ENCODE measurements at places on chromosomes 1 and 21.

- DNase-seq: no peak
Measured at GRCh38 chr1:206842854-206843253, 22.6 kb upstream of the IL20 start.

DNA sequence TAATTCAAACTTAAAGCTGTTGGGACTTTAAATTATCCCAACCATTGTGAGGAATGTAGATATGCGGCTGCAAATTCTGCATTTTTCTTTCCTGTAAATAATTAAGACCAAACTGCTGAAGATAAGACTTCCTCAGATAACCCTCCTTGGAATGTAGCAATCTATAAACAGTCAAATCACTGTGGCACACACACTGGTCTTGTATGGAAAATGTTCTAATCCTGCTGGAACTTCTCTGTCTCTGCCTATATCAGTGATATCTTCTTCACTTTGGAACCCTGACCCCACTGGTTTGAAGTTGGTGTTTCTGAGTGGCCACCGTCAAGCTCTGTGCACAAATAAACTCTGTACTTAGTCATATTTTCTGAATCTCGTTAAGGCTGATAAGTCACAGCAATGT is 32.9 kb downstream of the HSF2BP start:
- no peak for DNase-seq

DNA sequence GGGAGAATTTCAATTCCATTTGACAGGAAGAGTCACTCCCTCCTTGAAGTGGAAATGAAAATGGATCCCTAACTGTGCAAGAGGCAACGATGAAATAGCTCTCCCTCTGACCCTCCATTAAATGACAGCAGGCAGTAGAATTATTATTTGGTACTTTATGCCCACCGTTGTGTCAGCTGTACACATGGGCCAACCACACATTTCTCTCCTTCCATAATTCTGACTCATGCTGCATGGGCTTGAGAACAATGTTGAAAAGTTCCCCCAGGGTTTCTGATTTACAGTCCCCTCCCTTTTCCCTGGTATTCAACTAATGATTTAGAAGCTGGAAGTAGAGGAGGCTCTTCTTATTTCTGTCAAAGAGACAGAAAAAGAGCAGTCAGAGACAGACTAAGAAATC is 103.5 kb downstream of the RGS7 start:
- no peak for DNase-seq

DNA sequence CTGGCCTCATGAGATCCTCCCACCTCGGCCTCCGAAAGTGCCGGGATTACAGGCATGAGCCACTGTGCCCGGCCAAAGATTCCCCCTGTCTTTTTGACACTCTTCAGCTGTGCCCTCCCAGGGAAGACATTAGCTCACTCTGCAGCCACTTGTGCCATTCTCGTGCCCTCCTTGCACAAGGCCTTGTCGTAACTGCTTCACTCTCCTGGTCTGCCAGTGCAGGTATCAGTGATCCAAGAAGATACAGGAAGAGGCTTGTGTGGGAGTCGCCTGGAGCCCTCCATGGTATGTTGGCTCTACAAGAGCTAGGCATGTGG is 22.0 kb upstream of the WDR26 start:
- no peak for DNase-seq

DNA sequence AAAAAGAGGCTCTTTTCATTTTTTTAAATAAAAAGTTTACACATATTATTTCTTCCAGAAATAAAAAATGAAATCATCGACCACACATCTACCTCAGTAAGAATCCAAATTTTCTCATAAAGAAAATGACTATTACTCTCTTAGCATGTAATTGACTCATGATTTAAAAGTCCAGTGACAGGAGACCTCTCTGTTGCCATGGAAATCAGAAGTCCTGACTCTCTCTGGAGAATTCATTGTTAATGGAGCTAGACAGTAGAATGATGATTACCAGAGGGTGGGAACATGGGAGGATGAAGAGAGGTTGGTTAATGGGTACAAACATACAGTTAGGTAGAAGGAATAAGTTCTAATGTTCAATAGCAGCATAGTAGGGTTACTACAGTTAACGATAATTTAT is 5.0 kb upstream of the CLCA4 start:
- no peak for DNase-seq

DNA sequence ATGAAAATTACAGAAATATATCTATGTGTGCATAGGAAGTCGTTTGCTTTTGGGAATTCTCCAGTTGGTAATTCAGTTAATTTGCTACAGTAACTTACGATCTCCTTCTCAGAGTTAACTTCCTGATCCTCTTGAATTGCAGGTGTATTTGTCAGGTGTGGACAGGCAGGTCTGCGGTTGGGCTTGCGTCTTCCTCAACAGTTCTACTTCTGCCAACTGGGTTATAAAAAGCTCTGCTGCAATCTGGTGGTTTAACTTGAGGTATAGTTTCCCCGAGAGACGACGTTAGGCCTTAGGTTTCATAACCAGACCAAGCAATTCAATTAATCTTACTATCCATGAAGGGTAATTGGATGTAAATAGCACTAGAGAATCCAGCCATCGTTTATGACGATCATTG is 88.2 kb downstream of the GABPA start:
- DNase-seq: no peak

GRCh38 chr1:198174297-198174696 is 17.5 kb downstream of the NEK7 start:
- no peak for DNase-seq

GRCh38 chr1:196229546-196229945 is 378.7 kb downstream of the KCNT2 start:
- DNase-seq: no peak

DNA sequence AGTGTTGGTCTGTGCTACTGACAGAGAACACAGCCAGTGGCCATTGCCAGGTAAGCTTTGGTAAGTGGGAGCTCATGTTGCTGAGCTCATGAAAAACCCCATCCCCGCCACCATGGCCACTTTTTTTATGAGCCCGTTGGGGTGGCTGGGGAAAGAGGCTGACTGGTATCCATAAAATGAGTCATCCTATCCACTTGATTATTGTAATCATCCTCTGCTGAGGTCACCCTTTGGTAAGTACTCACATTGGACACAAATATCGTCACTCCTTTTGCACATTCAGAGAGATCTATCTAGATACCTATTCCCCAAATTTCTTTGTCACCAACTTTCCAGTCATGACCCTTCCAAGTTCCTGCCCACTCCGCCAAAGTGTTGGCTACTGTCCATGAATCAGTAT is 22.0 kb downstream of the SLAMF7 start:
- DNase-seq: no peak

GRCh38 chr1:48470481-48470855 is 1.5 kb downstream of the SPATA6 start:
- DNase-seq: no peak

DNA sequence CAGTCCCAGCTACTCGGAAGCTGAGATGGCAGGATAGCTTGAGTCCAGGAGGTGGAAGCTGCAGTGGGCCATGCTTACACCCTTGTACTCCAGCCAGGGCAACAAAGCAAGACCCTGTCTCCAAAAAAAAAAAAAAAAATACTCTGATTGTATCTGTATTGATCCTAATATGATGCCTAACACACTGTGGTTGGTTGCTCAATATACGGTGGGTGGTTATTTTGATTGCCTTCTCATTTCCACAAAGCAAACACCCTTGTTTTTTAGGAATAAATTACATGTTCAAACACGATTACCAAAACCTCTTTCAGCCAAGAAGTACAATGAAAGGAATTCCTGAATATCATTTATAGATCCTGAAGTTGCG is 3.4 kb downstream of the EGLN1 start:
- DNase-seq: no peak

- DNase-seq: no peak
Measured at GRCh38 chr1:118973531-118974137, 14.5 kb downstream of the TBX15 start.

GRCh38 chr1:9340172-9340854 is 47.6 kb downstream of the SPSB1 start:
- no peak for DNase-seq

- no peak for DNase-seq
Measured at GRCh38 chr1:59266180-59266926, 30.5 kb upstream of the FGGY start.

DNA sequence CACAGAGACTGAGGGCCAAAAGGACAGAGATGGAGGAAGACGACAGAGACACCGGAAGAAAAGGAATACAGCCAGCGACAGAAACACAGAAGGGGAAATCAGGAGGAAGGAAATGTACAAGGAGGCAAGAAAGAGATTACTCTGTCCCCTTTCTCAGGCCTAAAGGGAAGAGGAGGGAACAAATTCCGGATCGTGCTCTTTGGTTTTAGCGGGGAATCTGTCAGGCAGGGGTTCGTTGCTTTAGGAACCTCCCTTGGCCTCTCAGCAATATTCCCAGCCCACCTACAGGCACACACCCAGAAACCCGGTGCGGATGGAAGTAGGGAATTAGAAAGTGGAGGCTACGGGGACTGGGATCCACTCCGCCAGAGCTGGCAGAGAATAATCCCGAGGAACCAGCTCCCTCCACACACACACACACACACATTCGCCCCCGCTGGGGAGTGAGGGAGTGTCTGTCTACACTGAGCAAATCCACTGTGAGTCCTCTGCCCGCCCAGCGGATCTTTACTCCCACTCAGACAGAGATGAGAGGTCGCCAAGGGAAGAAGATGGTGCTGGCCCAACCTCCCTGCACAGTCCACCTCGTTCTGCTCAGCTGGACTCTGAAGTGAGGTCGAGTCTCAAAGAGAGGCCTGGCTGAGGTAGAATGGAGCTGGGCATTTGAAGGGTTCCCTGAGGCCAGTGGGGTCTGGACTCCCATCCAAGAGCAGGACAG is 5.7 kb downstream of the TAL1 start:
- no peak for DNase-seq

GRCh38 chr1:147341246-147341645 is 98.8 kb downstream of the CHD1L start:
- no peak for DNase-seq

GRCh38 chr1:79899914-79900313 is 893.4 kb upstream of the ADGRL4 start:
- no peak for DNase-seq

DNA sequence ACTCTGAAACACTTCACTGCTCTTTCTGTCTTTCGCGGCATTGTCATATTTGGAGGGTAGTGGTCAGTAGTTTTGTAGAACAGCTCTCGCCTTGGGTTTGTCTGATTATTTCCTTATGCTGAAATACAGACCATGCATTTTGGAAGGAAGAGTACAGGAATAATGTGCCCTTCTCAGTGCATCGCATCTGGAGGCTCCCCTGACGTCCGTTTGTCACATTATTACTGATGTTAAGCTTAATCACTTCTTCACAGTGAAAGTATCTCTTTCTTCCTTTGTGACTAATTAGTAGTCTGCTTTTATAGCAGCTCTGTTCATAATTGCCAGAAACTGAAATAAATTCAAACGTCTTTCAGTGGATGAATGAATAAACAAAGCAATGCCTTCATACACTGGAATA is 85.7 kb upstream of the CXADR start:
- no peak for DNase-seq

GRCh38 chr21:38534591-38534990 is 36.3 kb upstream of the ERG start:
- DNase-seq: no peak

- no peak for DNase-seq
Measured at GRCh38 chr1:17883136-17883535, 128.0 kb downstream of the ACTL8 start.

GRCh38 chr1:19617376-19617775 is 26.7 kb upstream of the NBL1 start:
- DNase-seq: no peak

DNA sequence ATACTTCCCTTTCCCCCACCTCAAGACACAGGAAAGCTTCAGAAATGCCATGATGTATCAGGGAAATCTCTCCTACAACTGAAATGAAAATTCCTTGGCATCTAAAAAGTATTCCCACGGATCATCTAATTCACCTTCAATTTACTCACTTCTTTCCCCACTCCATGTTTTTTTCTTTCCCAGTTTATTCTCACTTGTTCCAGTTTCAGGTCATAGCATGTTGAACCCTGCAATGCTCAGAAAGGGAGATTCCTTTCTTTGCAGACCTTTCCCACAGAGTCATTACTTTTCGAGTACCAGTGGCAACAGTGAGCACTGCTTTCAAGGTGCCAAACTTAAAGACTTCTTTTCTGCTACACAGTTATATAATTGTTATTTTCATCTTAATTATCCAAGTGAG is 305.0 kb downstream of the VAV3 start:
- DNase-seq: no peak

DNA sequence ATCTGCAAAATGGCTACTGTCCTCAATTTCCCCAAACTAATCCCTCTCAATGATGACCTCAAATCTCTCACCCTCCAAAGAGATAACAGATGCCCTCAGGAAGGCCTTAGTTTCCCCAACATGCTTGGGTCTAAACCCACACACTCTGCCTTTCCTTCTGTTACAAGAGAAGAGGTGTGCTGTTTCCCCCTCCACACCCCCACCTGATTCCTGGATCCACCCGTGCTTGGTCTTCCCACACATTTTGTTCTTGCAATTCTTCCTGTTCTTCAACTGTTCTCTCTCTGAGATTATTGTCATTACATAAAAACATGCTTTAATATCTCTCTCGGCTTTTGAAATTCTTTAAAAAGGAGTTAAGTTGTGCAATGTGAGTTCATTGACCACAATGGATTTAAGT is 5.7 kb upstream of the CBR3 start:
- DNase-seq: no peak

DNA sequence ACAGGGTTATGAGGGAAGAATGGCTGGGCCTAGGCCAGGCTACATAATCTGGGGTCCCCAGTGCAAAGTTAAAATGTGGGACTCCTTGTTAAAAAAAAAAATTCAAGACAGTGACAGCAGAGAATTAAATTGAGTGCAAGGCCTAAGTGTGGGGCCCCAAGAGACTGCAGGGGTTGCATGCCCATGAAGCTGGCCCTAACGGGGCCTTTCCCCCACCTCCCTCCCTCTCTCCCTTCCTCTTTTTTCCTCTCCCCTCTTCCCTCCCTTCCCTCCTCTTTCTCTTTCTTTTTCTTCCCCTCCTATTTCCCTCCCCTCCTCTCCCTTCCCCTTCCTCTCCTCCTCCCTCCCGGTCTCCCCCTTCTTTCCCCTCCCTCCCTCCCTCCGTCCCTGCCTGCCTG is 266.7 kb downstream of the LMO4 start:
- DNase-seq: no peak

GRCh38 chr1:167599957-167600581 is 30.0 kb upstream of the RCSD1 start:
- no peak for DNase-seq

- DNase-seq: no peak
Measured at GRCh38 chr1:170303034-170303433, 157.3 kb downstream of the NTMT2 start.

DNA sequence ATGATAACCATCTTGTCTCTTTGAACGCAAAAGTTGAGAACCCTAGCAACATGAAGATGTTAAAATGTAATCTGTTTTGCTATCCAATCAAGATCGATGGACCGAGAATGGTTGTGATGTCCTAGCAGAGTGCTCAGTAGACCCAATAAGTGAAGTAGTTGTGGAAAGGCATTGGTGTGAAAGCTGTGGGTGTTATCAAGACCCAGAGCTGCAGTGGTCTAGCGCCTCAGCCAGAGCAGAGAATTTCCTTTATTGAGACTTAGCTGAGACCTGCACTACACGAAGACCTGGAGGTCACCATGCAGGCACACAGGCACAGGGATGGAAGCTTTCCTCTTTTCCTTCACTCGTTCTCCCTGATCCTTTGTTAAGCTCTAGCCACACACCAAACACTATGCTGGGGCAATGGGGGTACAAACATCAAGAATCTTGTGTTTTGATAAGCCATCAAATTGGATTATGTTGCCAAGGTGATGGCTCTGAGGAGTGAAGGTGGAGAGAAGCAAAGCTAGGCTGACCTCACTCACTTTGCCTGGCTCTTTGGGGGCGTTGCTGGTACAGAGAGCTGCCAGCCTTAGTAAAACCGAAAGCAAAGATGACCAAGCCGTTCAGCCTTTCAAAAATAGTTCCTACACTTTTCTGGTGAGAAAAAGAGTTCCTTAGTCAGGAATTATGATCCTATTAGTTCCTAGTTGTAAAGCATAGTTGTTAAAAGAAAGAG is 24.1 kb downstream of the METTL13 start:
- no peak for DNase-seq

Data from neural crest cell (in vitro differentiated cells).